Uterus (tissue), 4 donors: ENCODE measurements at places on chromosomes 2 and 18. TPM values are rescaled to one million over a fixed set of nuclear protein-coding genes. Genes with fewer than 3 reads are reported as not detected.

- no peak for DNase-seq
Observed at GRCh38 chr18:58495207-58495606, 133.7 kb downstream of the ALPK2 start.

DNA sequence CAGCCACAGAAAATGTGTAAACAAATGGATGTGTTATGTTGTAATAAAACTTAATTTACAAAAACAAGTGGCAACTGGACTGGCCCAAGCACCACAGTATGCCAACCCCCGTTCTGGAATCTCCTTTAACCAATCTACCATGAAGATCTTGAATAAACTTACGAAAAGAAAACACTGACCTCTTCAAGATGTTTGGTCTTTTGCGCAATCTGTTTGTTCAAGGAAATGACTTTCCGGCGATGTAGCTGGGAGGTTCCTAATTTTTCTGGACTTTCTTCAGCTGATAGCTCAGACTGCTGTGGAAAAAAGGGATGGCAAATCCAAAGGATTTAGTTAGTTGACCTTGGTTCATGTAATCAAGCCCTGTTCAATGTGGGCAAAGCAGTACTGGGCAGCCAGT, 55.7 kb downstream of the CCDC93 start:
- DNase-seq = no peak

DNA sequence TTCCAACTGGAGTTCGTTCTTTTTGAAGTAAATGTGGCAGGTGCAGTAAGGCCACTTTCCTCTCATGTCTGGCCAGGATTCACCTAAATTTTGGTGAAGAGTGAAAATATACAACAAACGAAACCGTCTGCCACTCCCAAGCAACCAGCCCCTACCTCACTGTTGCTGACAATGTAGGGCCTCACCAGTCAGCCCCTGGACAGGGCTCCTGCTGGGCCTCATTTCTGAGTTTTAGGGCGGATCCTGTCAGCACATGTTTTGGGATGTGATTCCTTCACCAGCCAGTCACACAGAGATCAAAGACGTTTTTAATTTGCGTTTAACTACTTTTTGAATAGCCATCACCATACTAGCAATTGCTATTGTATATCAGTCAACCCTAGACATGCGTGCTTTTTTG, 185.0 kb downstream of the WDR7 start:
- DNase-seq = no peak

DNA sequence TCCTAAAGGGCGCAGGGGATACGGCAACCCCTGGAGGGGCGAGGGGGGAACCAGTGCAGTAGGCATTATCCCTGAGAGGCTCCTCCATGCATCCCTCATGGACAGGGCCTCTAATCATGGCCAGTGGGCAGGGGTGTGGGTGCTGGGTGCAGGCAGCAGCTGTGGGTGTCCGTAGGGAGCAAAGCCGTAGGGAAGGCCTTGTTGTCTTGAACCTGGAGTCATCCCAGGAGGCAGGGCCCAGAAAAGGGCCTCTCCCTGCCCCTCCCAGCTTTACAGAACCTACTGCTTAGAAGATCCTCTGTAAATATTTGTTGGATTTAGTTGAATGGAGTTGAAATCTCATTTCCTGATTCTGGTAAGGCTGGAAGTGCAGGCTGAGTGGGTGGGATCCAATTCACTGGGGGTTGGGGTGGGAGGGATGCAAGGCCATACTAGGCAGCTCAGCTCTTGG, 207.0 kb upstream of the HAAO start:
- DNase-seq = peak; percentile 7

DNA sequence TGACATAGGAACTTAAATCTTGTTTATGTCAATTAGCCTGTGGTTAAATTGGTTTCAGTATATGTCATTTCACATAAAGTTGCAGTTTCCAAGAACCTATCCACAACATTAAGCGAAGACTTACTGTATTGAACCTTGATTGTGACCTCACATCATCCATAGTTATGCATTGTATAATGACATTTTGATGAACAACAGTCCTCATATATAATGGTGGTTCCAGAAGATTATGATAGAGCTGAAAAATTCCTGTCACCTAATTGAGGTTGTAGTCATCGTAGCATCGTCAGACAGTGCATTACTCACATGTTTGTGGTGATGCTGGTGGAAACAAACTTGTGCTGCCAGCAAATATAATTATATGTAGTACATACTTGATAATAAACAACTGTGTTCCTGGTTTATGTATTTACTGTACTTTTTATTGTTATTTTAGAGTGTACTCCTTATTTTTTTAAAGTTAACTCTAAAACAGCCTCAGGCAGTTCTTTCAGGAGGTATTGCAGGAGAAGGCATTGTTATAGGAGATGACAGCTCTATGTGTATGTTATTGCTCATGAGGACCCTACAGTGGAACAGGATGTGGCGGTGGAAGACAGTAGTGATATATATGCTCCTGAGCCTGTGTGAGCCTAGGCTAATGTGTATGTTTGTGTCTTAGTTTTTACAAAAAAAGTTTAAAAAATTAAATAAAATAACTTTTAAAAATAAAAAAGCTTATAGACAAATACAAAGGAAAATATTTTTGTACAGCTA, 56.6 kb downstream of the UBE2E3 start:
- no peak for DNase-seq

DNA sequence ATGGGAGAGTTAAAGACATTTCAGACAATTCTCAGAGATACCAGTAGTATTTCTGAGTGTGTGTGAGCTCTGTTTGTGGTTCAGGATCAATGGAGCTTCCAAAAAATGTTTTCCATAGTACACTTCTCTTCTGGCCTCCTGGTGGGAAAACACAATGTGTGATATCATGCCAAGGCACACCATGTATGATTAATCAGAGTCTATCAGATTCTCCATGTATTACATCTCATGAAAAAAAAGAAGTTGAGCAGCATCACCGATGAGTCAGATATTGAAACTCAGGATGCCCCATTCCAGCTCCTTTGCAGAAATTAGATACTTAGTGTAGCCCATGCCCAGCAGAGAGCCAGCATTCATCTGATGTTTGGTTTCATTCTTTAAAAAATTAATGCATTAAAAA, 620.3 kb upstream of the POU3F3 start:
- DNase-seq = no peak

DNA sequence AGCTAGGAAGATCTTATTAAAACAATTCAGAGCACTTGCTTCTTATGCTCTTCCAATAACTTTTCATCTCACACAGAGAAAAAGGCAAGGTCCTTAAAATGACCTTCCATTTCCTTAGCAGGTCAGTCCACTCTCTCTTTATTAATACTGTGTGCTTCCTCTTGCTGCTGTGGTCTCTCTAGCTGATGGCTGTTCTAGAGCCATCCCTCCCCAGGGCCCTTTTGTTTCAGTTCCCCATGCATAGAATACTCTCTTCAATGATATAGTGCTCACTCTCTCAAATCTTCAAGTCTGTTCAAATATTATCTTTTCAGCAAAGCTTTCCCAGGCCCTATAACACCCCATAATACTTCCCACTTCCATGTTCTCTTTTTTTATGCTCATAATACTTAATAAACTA, 469.3 kb downstream of the METTL4 start:
- DNase-seq = no peak

GRCh38 chr2:172056293-172056692, 29.0 kb upstream of the DLX1 start:
- no peak for DNase-seq

- DNase-seq = no peak
Observed at GRCh38 chr2:183541766-183542165, 417.5 kb downstream of the NUP35 start.

GRCh38 chr18:47756364-47757016, 174.0 kb downstream of the SMAD2 start:
- DNase-seq = no peak

- no peak for DNase-seq
Observed at GRCh38 chr2:34373586-34374233, 774.6 kb upstream of the FAM98A start.

- DNase-seq = no peak
Observed at GRCh38 chr2:167336213-167336612, 447.9 kb downstream of the XIRP2 start.

DNA sequence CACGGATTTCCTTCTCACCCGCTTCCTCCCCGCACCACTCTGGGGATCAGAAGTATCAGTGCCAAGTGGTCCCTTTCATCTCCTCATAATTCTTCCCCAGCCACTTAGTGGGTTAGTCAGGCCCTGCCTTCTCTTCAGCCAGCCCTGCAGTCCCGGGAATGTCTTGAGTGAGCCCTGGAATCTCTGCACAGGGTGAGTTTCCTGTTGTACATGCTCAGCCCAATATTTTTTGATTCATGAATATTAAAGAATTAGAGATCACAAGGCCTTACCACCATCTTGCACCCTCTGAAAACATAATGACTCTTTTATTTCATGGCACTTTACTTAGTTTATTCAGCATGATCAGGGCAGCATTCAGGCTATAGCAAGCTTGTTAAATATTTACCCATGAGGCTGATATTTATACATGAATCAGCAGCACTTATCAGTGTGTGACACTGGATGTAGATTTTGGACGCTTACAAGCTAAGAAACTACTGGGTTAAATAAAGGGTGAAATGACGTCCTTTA, 159.4 kb upstream of the FOSL2 start:
- no peak for DNase-seq

GRCh38 chr2:145289946-145290345, 770.0 kb upstream of the ZEB2 start:
- no peak for DNase-seq

- no peak for DNase-seq
Observed at GRCh38 chr2:196441527-196441926, 198.0 kb upstream of the CCDC150 start.

DNA sequence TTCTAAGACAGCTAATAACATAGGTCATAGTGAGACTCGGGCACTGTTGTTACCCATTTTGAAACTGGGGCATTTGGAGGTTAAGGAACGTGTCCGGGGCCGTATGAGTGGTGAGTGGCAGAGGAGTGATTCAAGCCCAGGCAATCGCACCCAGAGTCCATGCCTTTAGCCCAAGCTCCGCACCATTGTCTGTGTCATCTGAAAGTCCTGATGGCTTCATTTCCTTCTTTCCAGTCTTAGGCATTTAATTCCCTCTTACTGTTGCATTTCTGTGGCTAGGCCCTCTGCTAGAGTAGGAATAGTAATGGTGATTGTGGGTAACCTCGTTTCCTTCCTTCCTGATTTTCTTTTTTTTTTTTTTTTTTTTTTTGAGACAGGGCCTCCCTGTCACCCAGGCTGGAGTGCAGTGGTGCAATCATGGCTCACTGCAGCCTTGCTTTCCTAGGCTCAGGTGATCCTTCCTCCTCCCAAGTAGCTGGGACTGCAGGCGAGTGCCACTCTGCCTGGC, 49.8 kb upstream of the ASB1 start:
- no peak for DNase-seq

DNA sequence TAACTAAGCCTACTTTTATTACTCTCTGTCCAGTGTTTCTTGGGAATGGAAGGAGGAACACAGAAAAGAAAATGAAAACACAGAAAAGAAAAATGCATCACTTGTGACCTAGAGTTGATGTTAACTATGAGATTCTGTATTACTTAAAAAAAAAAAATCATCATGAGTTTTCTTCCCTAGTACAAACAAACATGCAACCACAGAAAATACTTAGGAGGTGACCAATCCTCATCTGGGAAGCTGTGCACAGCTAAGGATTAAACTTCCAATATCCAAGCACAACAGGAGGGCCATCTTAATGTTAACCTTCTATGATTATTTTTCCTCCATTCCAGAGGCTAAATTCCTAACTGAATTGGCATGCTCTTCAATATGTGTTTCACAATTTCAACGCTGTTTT, 1140.4 kb downstream of the LRP1B start:
- DNase-seq = no peak

- DNase-seq = no peak
Observed at GRCh38 chr2:233063269-233063975, 3.3 kb downstream of the INPP5D start.

- DNase-seq = no peak
Observed at GRCh38 chr2:32732120-32732519, 104.3 kb downstream of the TTC27 start.

- DNase-seq = no peak
Observed at GRCh38 chr2:191539068-191539467, 138.9 kb upstream of the NABP1 start.

GRCh38 chr18:11868230-11868629, 17.0 kb downstream of the CHMP1B start:
- DNase-seq = no peak

GRCh38 chr2:144702051-144702450, 182.1 kb upstream of the ZEB2 start:
- DNase-seq = no peak

- DNase-seq = peak; percentile 96
Observed at GRCh38 chr2:168639441-168639898, 163.0 kb upstream of the NOSTRIN start.

DNA sequence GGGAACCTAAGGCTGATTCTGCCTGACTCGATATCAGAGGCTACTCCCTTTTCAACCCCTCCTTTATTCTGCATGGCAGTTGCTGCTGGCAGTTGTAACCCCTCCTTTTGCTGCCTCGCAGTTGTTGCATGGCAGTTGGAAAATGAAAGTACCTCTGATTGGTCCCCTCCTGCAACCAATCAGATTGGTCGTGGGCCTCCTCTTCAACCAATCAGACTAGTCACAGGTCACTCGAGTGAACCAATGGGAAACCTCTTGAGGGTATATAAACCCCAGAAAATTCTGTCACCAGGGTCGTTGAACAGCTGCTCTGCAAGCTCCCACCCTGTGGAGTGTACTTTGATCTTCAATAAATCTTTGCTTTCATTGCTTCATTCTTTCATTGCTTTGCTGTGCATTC, 294.3 kb upstream of the SLC8A1 start:
- no peak for DNase-seq

DNA sequence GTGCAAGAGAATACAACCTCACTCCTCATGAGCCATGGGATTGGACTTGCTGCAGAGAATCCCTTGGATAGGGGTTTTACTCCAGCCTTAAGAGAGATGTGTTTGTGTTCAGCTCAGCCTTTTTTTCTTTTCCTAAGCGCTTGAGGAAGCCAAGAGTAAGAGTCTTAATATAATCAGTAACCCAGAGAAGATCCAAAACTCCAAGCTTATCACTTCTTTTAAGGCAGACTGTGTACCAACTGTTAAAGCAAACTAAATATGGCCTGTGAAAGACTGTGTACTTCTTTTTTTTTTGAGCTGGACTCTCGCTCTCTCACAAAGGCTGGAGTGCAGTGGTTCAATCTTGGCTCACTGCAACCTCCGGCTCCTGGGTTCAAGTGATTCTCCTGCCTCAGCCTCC, 30.4 kb downstream of the MSGN1 start:
- no peak for DNase-seq

The ANKRD30B gene
- not detected for total RNA-seq

The ARHGAP28 gene
- total RNA-seq = 1.0 TPM

The PAX3 gene
- not detected for total RNA-seq

The CCDC68 gene
- total RNA-seq = 25.6 TPM

The SAG gene
- total RNA-seq = not detected

The EPAS1 gene
- 465 TPM for total RNA-seq

The KCNG2 gene
- not detected for total RNA-seq

The CNDP1 gene
- total RNA-seq = 0.24 TPM

The ERMN gene
- total RNA-seq = not detected

The LYG1 gene
- 0.76 TPM for total RNA-seq

The CIB4 gene
- total RNA-seq = not detected

The MYOM1 gene
- 15.8 TPM for total RNA-seq

The ADNP2 gene
- total RNA-seq = 8.7 TPM
